ENCODE measurements at places on chromosomes 5 and 9. TPM values are rescaled to one million over a fixed set of nuclear protein-coding genes. Genes with fewer than 3 reads are reported as not detected.

The SLC6A18 gene
- total RNA-seq = not detected

The ADRA1B gene
- 0.56 TPM for total RNA-seq

The CCDC180 gene
- total RNA-seq = 0.38 TPM

The HMMR gene
- total RNA-seq = 11.8 TPM
